ENCODE measurements at places on chromosomes 11 and 22. TPM values are rescaled to one million over a fixed set of nuclear protein-coding genes. Genes with fewer than 3 reads are reported as not detected.

Gene TREH
- not detected for total RNA-seq

Gene KRTAP5-8
- total RNA-seq = not detected

Gene NFAM1
- total RNA-seq = 0.12 TPM

Gene DERL3
- 0.36 TPM for total RNA-seq

Gene CARD18
- total RNA-seq = not detected

Gene PKDREJ
- total RNA-seq = not detected

Gene TSPAN32
- 2.1 TPM for total RNA-seq

Gene GVQW3
- 1.9 TPM for total RNA-seq

Gene MRGPRE
- total RNA-seq = not detected

Gene OR2AG2
- 0.12 TPM for total RNA-seq

Gene KDELR3
- total RNA-seq = 124 TPM

Gene ASCL3
- total RNA-seq = not detected

Gene POGLUT3
- total RNA-seq = 63.0 TPM

Gene SHISAL1
- total RNA-seq = 2.1 TPM

Gene P2RY2
- total RNA-seq = 0.16 TPM

Gene SNX32
- 0.97 TPM for total RNA-seq

Gene PISD
- 39.0 TPM for total RNA-seq
